ENCODE measurements at places on chromosomes 4 and X. TPM values are rescaled to one million over a fixed set of nuclear protein-coding genes. Genes with fewer than 3 reads are reported as not detected.

Gene PNMA5
- total RNA-seq: not detected

Gene ATOH1
- not detected for total RNA-seq

Gene GPRIN3
- total RNA-seq: 4.1 TPM

Gene MBNL3
- total RNA-seq: not detected

Gene CSN1S1
- total RNA-seq: not detected

Gene ZNF157
- total RNA-seq: not detected

Gene POU3F4
- total RNA-seq: not detected

Gene TBC1D1
- 21.3 TPM for total RNA-seq

Gene HSPA4L
- 10.3 TPM for total RNA-seq

Gene MAGEA9B
- total RNA-seq: 0.07 TPM

Gene KCND1
- total RNA-seq: 1.2 TPM

Gene NLGN3
- 0.94 TPM for total RNA-seq

Gene BGN
- not detected for total RNA-seq

Gene COX7B2
- not detected for total RNA-seq

Gene FGF5
- total RNA-seq: 1.0 TPM

Gene CNGA2
- total RNA-seq: not detected

Gene DRP2
- 0.23 TPM for total RNA-seq

Gene FABP2
- not detected for total RNA-seq

Gene POF1B
- 3.3 TPM for total RNA-seq

Gene NDST3
- total RNA-seq: not detected

Gene ANXA5
- total RNA-seq: 478 TPM

Gene DCAF16
- total RNA-seq: 7.0 TPM

Gene GPR50
- total RNA-seq: 0.19 TPM

Gene SPANXN3
- not detected for total RNA-seq

Gene FAM156B
- total RNA-seq: 15.1 TPM

Gene RIPPLY1
- total RNA-seq: 0.08 TPM

Gene PCYT1B
- total RNA-seq: not detected

Gene SULT1E1
- not detected for total RNA-seq

Gene SPRY1
- 0.47 TPM for total RNA-seq

Gene SSX2B
- total RNA-seq: not detected

Gene GPR82
- not detected for total RNA-seq

Gene RAB9B
- 0.05 TPM for total RNA-seq

Gene CC2D2A
- 13.2 TPM for total RNA-seq

Gene GK2
- not detected for total RNA-seq

Gene CT45A10
- 0.23 TPM for total RNA-seq

Gene VCX3B
- not detected for total RNA-seq

Gene PABPC1L2B
- total RNA-seq: not detected

Gene UTP3
- 38.6 TPM for total RNA-seq

Gene ADH1B
- total RNA-seq: not detected

Gene F8A2
- not detected for total RNA-seq

Gene DOK7
- total RNA-seq: 0.34 TPM

Gene SSX4
- not detected for total RNA-seq

Gene CXCL13
- not detected for total RNA-seq

Gene SCML1
- total RNA-seq: 6.7 TPM

Gene RTL9
- 0.07 TPM for total RNA-seq

Gene UBL4A
- 70.4 TPM for total RNA-seq

Gene ADGRG4
- total RNA-seq: not detected

All from A549 treated with DMSO at 1 μM for 4 hours (cell line).